Brain pericyte (primary cell): ENCODE measurements at places on chromosomes 2 and 18.

DNA sequence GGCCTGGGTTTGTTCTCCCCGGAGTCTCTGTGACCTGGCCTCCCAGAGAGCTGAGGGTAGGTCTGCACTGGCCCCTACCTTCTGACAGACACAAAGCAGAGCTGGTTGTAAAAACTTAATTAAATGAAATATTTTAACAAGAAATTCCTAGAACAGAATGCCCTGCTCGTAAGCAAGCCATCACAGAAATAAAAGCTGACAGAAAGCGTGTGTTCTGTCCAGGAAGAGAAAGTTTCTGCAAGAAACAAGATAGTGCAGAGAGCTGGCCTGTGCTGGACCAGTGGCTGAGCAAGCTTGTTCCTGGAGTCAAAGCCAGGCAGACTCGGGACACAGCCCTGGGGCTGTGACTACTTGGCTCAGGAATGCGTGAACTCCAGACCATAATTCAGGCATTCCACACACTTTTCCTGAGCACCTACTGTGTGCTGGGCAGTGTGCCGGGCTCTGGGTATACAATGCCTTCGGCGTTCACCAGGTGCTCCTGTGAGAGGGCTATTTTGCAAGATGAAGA is 51.6 kb downstream of the APOB start:
- DNase-seq, result no peak

- DNase-seq, result no peak
Observed at GRCh38 chr18:58241877-58242276, 197.9 kb downstream of the NEDD4L start.

DNA sequence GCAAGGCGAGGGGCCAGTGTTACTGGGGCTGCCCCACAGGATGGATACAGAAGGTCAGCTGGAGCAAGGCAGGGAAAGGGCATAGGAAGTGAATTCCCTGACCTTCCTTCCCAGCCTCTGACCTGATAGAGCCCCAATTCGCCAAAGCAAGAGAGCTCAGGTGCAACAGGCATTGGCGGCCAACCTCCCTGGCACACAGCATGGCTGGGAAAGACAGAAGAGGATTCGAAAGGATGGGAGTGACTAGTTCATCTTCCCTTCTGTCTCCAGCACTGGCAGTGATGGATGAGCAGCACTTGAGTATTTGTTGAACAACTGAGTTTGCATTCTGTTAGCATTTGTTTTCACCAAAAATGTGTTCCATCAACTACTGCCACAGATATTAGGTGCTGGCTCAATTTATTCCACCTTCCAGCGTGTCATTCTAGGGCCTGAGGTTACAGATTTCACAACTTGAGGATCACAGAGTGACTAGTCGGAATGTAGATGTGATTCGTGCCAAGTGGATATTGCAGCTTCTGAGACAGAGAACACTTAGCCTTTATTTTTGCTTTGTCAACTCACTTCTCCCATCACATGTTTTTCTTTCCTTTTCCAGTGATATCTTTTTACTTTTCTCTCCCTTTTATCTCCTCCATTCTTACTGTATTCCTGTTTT is 6.2 kb downstream of the COPS8 start:
- DNase-seq, result no peak

DNA sequence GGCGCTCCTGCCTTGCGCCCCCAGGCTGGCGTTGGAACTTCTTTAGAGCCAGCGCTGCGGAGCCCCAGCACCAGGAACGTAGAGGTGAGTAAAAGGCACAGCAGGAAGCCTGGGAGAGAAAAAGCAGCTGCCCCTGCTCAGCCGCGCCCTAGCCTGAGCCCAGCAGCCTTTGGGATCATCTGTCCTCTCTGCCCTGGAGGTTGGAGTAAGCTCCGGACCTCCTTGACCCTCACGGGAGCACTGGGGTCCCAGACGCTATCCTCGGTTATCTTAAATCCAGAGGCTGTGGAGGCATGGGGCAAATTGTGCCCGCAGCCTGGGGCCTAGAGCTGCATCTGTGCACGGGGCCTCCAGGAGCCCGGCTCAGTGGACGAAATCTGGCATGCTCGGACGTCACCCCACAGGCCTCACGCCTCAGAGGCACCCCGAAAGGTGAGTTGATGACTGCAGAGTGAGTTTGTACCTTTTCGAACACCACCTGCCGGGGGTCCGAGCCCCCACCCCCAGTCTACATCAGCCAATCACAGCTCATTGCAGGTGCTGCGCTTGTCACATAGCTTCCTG is 1.6 kb upstream of the SLC66A2 start:
- DNase-seq, result no peak

DNA sequence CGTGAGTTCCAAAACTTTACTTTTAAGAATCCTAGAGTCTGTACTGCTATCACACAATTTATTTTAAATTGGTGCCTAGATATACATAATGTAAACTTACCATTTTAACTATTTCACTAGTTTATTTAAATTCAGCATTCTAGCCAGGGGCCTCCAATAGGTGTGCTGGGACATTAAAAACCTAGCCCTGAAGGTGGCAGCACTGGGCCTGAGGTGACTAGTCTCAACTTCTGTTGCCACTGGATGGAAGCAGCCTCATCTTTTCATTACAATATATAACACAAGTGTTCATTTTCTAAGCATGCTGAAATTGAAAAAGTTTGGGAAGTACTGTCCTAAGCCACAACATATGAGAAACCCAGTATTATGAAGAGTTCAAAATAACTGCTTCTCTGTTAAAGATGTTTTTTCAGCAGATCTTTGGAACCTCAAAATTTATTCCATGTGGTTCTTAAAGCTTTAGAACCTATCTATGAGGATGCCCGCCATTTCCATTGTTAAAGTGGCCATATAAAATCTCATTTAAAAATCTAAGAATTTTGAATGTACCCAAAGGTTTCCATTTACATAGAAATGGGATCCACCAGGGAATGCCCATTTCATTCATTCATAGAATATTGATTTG is 2.9 kb upstream of the RBBP8 start:
- no peak for DNase-seq

DNA sequence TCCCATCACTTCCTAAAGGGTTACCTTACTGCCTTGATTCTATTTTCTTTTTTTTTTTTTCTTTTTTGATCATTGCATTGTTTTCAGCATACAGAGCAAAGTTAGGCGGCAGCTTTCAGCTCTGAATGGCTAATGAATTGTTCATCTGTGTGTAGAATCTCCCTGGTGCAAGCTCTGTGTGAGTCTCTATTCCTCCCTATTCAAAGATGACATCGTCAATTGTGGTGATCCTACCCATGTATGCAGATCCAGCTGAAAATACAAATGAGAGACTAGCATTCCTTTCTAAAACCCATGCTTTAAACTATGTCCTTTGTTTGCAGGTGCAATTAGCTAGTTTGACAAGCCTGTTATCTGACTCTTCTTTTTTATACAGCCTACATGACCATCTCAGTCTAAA is 539.0 kb downstream of the ARHGAP15 start:
- DNase-seq, result no peak

- DNase-seq, result no peak
Observed at GRCh38 chr18:9000733-9001132, 101.8 kb upstream of the NDUFV2 start.

- DNase-seq, result no peak
Observed at GRCh38 chr2:86243950-86244733, 44.9 kb downstream of the MRPL35 start.

- no peak for DNase-seq
Observed at GRCh38 chr2:234492717-234493485, 4.0 kb downstream of the ARL4C start.

- no peak for DNase-seq
Observed at GRCh38 chr2:206198677-206199076, 39.0 kb downstream of the EEF1B2 start.

GRCh38 chr2:199841409-199841808 is 9.6 kb downstream of the FTCDNL1 start:
- DNase-seq, result no peak

DNA sequence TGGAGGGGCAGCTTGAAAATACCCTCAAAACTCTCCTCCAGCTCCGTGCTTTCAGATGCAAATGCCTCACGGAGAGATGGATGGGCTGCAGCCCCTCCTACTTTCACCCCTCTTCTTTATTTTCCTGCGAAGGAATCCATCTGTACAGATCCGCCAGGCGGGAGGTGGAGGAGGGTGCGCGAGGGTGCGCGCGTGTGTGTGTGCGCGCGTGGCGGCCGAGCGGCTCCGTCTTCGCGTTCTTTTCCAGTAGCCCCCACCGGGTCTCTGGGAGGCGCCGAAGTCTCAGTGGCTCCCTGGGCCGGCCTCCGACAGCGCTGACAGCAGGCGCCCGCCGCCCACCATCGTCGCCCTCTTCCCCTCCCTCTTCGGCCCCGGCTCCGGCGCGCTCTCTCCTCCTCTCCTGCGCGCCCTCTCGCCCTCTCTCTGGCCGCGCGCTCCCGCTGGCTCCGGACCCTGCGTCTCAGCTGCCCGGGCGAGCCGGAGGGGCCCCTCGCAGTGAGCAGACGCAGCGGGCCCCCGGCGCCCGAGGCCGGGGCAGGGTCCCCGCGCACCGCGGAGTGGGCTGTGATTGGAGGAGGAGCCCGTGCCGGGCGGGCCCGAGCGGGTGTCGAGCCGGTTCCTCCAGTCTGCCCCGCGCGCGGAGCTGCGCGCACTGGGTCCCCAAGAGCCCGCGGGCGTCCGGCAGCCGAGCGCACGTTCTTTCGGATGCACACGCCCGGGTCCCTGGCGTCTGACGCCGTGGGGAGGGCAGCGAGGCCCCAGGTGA is at the start of gene CDH7:
CDH7 (plus strand) TSS at position 624 of the 766 bp plus-strand sequence. CDS start 11,831 bp downstream, outside the sequence.
- no peak for DNase-seq

DNA sequence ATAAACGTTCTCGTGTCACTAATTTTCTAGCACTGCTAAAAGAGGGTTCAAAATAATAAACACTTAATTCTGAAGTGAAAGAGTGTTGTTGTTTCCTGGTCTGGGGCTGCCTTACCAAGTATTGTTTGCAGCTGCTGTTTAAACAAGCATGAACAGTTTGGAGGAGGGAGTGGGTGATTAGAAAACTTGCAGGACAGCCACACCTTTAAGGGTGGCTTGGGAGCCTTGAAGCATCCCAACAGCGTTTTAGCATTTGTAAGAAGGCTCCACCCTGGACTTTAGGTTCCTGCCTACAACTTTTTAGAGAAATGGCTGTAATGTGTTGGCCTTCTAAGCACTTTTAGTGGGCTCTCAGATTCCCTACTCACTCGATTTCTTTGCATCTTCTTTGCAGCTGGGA is 371.6 kb downstream of the TGIF1 start:
- no peak for DNase-seq

DNA sequence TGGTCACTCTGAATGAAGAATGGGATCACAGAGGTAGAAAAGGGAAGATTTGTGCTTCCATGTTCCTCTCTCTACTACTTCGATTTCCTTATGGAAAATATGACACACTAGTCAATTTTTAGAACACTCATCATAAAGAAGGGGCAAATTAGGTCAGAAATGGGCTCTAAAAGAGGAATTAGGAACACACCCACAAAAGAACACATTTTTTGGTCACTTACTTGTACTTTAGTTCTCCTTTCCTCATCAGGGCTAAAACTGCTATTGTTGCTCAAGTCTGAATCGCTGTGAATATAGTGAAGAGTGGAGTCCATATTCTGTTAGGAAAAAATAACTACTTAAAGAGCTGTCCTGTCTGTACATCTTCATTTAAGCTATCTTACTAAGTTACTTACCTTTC is 52.6 kb downstream of the PPP4R1 start:
- no peak for DNase-seq

GRCh38 chr18:27428716-27429475 is 243.8 kb upstream of the CHST9 start:
- no peak for DNase-seq
